Uterine smooth muscle cell (primary cell): ENCODE measurements at places on chromosomes 12 and 14. TPM values are rescaled to one million over a fixed set of nuclear protein-coding genes. Genes with fewer than 3 reads are reported as not detected.

Gene NUAK1
- 9.8 and 34.4 TPM in 2 replicates for total RNA-seq

Gene PLCZ1
- total RNA-seq, result not detected in 2 replicates

Gene SLC5A8
- total RNA-seq, result not detected in 2 replicates

Gene GPR84
- not detected in 2 replicates for total RNA-seq

Gene TAS2R20
- total RNA-seq, result 3.9 and 5.8 TPM in 2 replicates

Gene AQP2
- total RNA-seq, result not detected in 2 replicates

Gene RSRC2
- total RNA-seq, result 55.7 and 70.2 TPM in 2 replicates

Gene IL26
- total RNA-seq, result not detected in 2 replicates

Gene CCDC197
- not detected in 2 replicates for total RNA-seq

Gene OAS2
- total RNA-seq, result 0.77 and 1.1 TPM in 2 replicates

Gene SMCO2
- 0.12 and 0.22 TPM in 2 replicates for total RNA-seq

Gene TPH2
- under 0.01 TPM in 1 of 2 replicates, not detected in the other for total RNA-seq

Gene LHX5
- not detected in 2 replicates for total RNA-seq

Gene TAS2R50
- 3.5 and 4.2 TPM in 2 replicates for total RNA-seq

Gene SLC38A1
- total RNA-seq, result 82.0 and 114 TPM in 2 replicates

Gene ZFHX2
- total RNA-seq, result 0.11 and 0.62 TPM in 2 replicates

Gene TTC9
- total RNA-seq, result under 0.01 TPM in 2 replicates

Gene CAPZA3
- total RNA-seq, result not detected in 2 replicates

Gene OVCH1
- total RNA-seq, result under 0.01 TPM in 1 of 2 replicates, not detected in the other

Gene SLC7A8
- 21.5 and 26.0 TPM in 2 replicates for total RNA-seq

Gene PGF
- 2.7 and 3.5 TPM in 2 replicates for total RNA-seq

Gene NR4A1
- 3.9 and 5.8 TPM in 2 replicates for total RNA-seq

Gene REC8
- 0.87 and 1.1 TPM in 2 replicates for total RNA-seq

Gene PTPRO
- 0.50 and 0.55 TPM in 2 replicates for total RNA-seq

Gene SYCP3
- total RNA-seq, result under 0.01 and 0.11 TPM in 2 replicates

Gene KLRD1
- total RNA-seq, result 0.25 TPM in 1 of 2 replicates, not detected in the other

Gene KRT2
- not detected in 2 replicates for total RNA-seq

Gene OR10P1
- not detected in 2 replicates for total RNA-seq

Gene PARP11
- total RNA-seq, result 4.2 and 4.9 TPM in 2 replicates

Gene ASIC1
- total RNA-seq, result 0.66 and 3.6 TPM in 2 replicates

Gene KTN1
- total RNA-seq, result 229 and 247 TPM in 2 replicates

Gene TAS2R8
- total RNA-seq, result not detected in 2 replicates

Gene KRT4
- under 0.01 TPM in 1 of 2 replicates, not detected in the other for total RNA-seq

Gene NKX2-1
- total RNA-seq, result not detected in 2 replicates

Gene PZP
- not detected in 2 replicates for total RNA-seq

Gene MGST1
- total RNA-seq, result 88.5 and 105 TPM in 2 replicates

Gene PRB2
- not detected in 2 replicates for total RNA-seq

Gene CD9
- total RNA-seq, result 424 and 616 TPM in 2 replicates

Gene CCDC198
- total RNA-seq, result not detected in 2 replicates

Gene EXOC3L4
- total RNA-seq, result 0.50 TPM in 1 of 2 replicates, not detected in the other

Gene SPRING1
- total RNA-seq, result 29.1 and 32.0 TPM in 2 replicates

Gene RERGL
- total RNA-seq, result not detected in 2 replicates

Gene AJUBA
- 30.9 and 65.7 TPM in 2 replicates for total RNA-seq

Gene PLEKHD1
- total RNA-seq, result under 0.01 TPM in 2 replicates

Gene TNFRSF1A
- total RNA-seq, result 67.9 and 88.1 TPM in 2 replicates

Gene FOXG1
- total RNA-seq, result under 0.01 TPM in 1 of 2 replicates, not detected in the other

Gene COQ10A
- total RNA-seq, result 6.2 and 7.4 TPM in 2 replicates

Gene POLE2
- 12.5 and 33.3 TPM in 2 replicates for total RNA-seq
